ENCODE measurements at places on chromosomes 11 and 22. TPM values are rescaled to one million over a fixed set of nuclear protein-coding genes. Genes with fewer than 3 reads are reported as not detected.

- H3K27me3 ChIP-seq, result no peaks in the 10 kb centered on the region
- no peaks in the 10 kb centered on the region for H3K36me3 ChIP-seq
- no peak overlapping the region for H3K27ac ChIP-seq
- no peaks in the 10 kb centered on the region for H3K4me1 ChIP-seq
Observed at GRCh38 chr22:47623763-47624148, 861.3 kb downstream of the TBC1D22A start.

- DNase-seq, result no peak
- H3K4me3 ChIP-seq, result no peak overlapping the region
- no peaks in the 10 kb centered on the region for H3K36me3 ChIP-seq
- no peak overlapping the region for H3K27ac ChIP-seq
Observed at GRCh38 chr11:16153951-16154350, 202.4 kb downstream of the SOX6 start.

The POU2AF2 gene
- total RNA-seq, result 0.51 TPM

The AQP11 gene
- total RNA-seq, result 0.46 TPM
